ENCODE measurements at places on chromosomes 5 and 9.
A peak's percentile ranks its signal among the peaks of the same experiment; 100 is the strongest.

GRCh38 chr5:84564321-84565075, 179.8 kb upstream of the EDIL3 start:
- DNase-seq, result no peak

- no peak for DNase-seq
These were observed 57.8 kb downstream of the TTC39B start for GRCh38 chr9:15249042-15249818.

GRCh38 chr9:95509851-95510708, 6.7 kb downstream of the PTCH1 start:
- DNase-seq, result no peak

DNA sequence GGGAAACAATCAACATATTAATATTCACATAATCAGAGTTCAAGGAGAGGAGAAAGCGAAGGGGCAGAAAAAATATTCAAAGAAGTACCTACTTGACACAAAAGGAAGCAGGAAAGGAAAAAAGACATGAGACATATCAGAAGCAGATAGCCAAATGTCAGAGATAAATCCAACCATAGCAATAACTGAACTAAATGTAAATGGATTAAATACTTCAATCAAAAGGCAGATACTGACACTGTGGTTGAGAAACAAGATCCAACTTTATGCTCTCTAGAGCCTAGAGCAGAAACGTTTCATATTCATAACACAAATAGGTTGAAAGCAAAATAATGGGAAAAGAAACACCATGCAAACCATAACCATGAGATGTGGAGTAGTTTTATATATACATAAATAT, 9.0 kb downstream of the MRPS2 start:
- DNase-seq, result no peak

- DNase-seq, result no peak
These were observed 10.7 kb upstream of the PALM2AKAP2 start for GRCh38 chr9:109769250-109769649.

- no peak for DNase-seq
These were observed 1.0 kb downstream of the LRRC8A start for GRCh38 chr9:128882677-128883603.

DNA sequence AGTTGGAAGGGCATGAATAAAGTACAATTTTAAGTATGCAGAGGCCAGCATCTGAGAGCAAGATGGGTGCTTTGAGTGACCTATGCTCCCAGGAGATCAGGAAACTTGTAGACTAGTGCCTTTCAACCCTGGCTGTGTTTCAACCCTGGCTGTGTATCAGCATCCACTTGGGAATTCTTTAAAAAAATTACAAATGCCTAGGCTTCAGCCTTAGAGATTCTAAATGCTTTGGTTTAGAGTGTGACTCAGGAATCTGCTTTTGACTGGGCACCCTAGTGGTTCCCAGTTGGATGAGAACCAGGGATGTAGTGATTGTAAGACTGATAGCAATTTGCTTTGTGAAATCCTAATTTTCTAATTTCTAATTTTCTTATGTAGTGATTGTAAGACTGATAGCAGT, 65.6 kb downstream of the RALGPS1 start:
- DNase-seq, result no peak

DNA sequence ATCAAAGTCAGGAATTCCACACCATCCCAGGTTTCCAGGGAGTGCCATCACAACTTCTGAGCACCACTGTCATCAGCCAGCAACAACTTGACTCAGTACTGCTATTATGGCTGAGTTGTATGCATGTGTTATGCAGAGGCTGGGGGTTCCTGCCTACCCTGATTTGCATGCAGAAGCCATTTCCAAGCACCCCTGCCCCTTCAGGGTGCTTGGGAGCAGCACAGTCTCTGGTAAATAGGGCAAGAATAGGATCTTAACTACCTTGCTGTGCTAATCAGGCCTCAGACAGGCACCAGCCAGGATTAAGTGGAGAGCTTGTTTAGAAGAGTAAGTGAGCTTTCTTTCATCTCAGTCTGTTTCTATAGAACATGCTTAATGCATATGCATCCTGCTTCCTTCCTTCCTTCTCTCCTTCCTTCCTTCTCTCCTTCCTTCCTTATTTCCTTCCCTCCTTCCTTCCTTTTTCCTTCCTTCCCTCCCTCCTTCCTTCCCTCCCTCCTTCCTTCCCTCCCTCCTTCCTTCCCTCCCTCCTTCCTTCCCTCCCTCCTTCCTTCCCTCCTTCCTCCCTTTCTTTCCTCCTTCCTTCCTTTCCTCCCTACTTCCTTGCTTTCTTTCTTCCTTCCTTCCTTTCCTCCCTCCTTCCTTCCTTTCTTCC, 175.7 kb downstream of the FRMD3 start:
- no peak for DNase-seq

DNA sequence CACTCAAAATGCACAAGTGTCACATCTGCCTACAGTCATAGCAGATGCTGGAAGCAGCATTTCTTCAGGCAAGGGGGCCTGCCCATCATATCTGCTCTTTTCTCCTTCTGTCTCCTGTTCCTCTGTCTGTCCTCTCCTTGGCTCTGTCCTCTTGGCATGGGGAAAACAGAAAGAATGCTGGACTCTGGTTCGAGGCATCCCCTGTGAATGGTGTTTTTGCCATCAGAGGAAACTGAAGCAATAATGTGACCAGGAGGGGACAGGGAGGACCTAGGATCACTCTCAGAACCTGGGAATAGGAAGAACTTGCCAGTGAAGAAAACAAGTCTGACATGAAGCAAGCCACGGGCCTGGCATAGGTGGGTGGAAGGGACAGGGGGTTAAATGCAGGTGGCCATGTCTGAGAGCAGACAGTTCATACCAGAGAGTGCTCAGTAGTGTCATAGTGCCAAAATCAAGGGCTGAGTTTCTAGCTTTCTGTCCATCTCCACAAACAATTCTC, 35.3 kb downstream of the AQP7 start:
- DNase-seq, result no peak

- no peak for DNase-seq
These were observed 66.1 kb upstream of the ADRA1B start for GRCh38 chr5:159850160-159850559.

DNA sequence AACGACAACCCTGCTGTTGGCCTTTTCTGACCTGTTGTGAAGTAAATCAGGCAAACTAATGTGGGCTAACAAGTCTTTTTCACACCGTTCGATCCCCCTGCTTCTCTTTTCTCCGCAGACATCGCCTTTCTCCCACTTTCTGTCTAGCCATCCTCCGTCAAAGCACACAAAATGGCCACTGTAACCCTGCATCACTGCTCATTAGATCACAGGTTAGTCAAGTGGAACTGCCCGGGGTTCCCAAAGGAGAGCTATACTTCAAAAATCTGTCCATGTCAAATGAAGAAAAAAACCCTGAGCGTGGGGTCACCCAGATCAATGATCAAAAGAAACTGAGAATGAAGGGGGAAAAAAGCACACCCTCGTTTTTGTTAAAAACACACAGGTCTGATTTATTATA, 212.1 kb downstream of the ARL15 start:
- DNase-seq, result no peak

DNA sequence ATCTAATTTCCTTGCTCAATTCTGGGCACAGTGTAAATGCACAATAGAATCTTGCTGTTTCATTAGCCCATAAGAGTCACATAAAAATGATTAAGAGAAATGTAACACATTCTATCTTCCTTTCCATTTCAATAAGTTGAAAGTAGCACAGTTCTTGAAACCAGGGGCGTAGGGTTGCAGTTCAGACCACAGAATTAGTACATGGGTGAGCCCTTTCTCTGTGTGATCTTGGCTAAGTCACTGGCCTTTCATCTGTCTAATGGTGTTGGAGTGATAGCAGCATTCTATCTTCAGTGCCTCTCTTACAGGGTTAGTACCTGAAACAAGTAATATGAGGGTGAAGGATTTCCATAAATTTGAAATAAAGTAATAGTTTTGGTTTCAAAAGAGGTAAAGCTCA, 445.3 kb upstream of the ZNF462 start:
- no peak for DNase-seq

- no peak for DNase-seq
These were observed 290.0 kb downstream of the ARRDC3 start for GRCh38 chr5:91092859-91093783.

- DNase-seq, result no peak
These were observed 4.5 kb downstream of the TJP2 start for GRCh38 chr9:69178583-69179011.

DNA sequence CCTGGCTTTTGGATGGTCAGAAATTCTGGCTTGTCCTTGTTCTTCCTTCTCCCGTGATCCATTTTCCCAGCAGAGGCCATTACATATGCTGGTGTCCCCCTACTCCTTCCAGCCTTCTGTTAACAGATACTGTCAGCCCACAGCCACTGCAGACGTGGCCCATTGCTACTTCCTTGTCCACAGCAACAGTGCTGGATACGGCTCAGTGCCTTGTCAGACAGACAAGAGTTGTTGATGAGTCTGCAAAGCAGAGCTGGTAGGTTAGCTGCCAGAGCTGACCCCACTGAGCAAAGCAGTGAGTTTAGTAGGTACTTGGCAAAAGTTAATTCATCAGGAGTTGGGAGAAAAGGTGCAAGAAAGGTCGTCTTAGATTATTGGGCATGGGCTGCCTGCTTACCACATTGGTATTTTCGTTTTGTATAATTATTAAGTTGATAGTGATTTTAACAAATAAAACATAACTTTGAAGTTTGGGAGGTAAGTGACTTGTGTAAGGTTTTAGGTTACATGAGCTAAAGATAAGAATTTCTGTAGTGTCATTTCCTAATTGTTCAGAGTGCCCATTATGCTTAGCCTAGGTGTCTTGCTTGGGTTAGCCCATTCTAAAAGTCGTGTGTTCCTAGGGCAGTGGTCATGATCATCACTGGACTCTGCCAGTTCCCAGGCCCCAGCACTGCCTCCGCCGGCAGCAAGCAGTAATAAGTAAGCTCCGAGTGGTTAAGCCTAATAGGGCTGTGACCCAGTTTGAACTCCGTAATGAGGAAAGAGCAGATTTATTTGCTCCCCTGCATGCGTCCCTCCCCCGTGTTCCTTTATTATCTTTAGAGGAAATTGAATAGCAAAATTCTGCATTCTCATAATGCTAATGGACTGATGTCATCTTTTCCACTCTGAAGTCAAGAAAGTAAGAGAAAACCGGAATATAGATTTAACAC, 292.0 kb downstream of the FANCC start:
- DNase-seq, result no peak

GRCh38 chr5:107871023-107871422, 200.3 kb upstream of the EFNA5 start:
- no peak for DNase-seq

GRCh38 chr9:134329886-134330285, 3.6 kb downstream of the RXRA start:
- DNase-seq, result no peak

- no peak for DNase-seq
These were observed 86.0 kb downstream of the UHRF2 start for GRCh38 chr9:6498982-6499381.

GRCh38 chr5:168328814-168329213, 37.4 kb downstream of the WWC1 start:
- DNase-seq, result no peak

- no peak for DNase-seq
These were observed 816.8 kb upstream of the DMAC1 start for GRCh38 chr9:8616414-8616813.

- no peak for DNase-seq
These were observed 166.8 kb downstream of the NNT start for GRCh38 chr5:43769571-43770355.

DNA sequence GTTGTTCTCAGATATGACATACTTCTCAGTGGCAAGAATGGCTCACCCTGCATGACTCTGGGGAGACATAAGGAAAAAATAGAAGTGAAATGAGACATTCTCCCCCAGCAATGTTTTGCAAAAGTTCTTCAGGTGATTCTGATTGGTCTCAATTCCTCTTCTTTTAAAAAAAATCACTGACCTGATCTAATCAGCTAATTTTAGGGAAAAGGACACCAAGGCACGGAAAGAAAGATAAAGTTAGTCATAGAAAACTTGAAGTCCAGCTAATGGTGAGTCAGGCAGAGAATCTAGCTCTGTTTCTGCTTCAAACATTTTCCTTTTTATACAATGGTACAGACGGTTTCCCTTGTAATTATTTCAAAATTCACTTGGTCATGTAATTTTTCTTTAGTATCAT, 1018.9 kb upstream of the ARRDC3 start:
- no peak for DNase-seq

DNA sequence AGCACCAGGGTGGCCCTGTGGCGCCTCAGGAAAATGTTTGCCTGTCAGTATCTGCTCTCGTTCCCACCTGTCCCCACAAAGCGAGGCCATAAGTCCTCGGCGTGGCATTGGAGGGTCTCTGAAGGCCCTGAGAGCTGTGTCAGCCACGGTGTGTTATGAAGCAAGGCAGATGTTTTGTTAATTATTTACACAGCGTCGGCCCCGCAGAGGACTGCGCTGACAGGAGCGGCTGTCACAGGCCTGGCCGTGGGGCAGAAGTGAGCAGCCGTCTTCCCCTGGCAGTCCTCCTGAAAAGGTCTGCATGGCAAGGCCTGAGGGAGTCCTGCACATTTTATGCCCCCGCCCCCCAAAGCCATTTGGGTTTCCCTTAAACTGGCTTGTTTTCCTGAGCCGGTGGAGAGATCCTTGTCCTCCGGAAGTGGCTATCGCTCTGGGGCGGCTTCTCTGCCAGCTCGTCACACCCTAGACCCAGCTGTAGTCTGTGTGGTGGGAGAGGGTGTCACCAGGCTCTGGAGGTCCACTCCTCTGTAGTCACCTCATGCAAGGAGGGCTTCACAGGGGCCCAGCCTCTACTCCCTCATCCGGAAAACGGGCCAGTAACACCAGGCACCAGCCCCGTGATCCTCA, 6.2 kb downstream of the NEK6 start:
- DNase-seq, result no peak

- DNase-seq, result no peak
These were observed 184.4 kb downstream of the CWC27 start for GRCh38 chr5:64952951-64953673.

DNA sequence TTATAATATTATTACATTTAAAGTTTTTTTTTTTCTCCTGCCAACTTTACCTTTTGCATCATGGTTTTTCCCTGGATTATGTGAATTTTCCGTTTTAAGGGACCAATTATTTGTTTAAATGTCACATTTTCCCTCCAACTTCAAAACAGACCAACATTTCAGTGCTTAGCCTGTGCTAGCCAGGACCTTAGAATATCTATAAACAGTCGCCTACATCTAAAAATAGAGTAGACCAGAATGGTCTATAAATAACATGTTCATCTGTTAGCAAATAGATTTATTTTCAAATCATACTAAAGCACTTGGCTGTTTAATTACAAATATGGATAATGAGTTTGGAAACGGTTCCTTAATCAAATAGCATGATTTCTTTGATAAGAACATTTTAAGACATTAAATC, 192.0 kb downstream of the FBN2 start:
- no peak for DNase-seq

GRCh38 chr5:127313847-127314473, 23.4 kb downstream of the MEGF10 start:
- DNase-seq, result peak; percentile 26

- DNase-seq, result no peak
These were observed 111.4 kb downstream of the DCP2 start for GRCh38 chr5:113087976-113088514.
